Psoas muscle (tissue), 8 donors: ENCODE measurements at places on chromosomes 4 and X.

DNA sequence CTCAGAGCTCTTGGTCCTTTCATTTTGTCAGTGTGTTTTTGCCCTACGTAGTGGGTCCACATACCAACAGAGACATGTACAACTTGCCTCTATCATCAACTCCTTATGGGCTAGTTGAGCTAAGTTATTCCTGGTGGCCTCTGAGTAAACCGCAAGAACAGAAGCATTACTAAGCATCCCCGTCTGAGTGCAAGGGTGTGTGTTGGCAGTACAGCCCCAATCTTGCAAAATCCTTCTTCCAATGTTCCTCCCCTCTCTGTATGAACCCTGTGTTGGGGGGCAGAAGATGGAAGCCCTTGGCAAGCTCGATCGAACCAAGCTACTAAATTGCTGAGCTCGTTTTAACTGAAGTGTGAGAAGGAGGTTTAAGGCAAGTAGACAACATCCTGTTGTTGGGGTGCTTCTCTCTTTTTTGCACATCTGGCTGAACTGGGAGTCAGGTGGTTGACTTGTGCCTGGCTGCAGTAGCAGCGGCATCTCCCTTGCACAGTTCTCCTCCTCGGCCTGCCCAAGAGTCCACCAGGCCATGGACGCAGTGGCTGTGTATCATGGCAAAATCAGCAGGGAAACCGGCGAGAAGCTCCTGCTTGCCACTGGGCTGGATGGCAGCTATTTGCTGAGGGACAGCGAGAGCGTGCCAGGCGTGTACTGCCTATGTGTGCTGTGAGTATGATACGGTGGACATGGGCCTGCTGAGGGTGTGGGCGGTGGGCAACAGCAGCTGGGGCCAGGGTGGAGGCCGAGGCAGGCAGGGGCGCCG is at the start of gene SH2D1A:
Gene SH2D1A (plus strand): TSS at position 447 of the 760 bp plus-strand sequence. CDS start 80 bp downstream, at position 527.
- DNase-seq, result no peak

- no peak for DNase-seq
These were observed 187.4 kb upstream of the RPS6KA3 start for GRCh38 chrX:20454117-20454516.

DNA sequence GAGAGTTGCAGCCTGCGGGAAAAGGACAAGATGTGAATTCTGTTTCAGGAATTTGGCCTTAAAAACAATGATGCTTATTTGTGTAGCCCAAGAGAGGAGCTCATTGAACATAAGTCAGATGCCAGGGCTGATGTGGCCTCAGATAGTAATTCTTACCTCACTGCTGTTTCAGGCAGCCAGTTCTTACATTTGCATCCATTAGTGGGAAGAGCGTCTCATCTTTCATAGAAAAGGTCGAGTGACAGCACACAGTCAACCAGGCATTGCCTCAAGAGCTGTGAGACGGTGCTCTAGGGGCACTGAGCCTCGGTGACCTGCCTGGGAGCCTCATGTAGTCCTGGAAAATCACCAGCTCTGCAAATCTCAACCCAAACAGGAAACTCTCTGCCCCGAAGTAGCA is 174.9 kb upstream of the FRG1 start:
- DNase-seq, result no peak

GRCh38 chr4:2288051-2288541 is 26.2 kb upstream of the MXD4 start:
- peak; percentile 9 for DNase-seq

- no peak for DNase-seq
These were observed 115.9 kb downstream of the RAB28 start for GRCh38 chr4:13368217-13368616.

DNA sequence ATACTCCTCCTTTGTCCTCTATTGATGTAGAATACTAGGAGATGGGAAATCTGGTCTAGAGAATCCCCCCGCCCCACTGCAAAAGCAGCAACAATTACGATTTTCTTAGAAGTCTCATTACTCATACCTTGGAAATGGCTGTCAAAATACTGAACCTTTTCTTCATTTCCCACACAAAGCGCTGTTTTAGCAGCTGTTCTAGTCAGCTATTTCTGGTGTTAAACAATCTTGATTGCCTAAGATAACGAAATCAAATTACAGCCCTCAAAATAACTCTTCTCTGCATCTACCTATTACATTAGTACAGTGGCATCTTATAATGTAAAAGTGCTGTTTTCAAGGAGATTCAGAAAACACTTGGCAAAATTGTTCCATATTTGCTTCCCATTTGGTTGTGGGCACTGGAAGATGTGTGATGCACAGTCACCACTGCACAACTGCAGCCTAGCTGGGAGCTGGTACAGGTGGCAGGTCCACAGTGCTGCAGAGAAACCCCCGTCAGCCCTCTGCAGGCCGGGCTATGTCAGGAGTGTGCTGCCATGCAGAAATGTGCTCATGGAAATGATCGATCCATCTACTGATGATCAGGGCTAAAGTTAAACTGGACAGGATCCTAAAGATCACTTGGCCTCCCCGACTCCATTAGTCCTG is 50.4 kb downstream of the TBC1D9 start:
- DNase-seq, result no peak

- DNase-seq, result no peak
These were observed 30.2 kb upstream of the FAM9C start for GRCh38 chrX:13074297-13075262.

- no peak for DNase-seq
These were observed 62.9 kb upstream of the PGRMC2 start for GRCh38 chr4:128350449-128351045.

GRCh38 chr4:139658586-139659382 is 6.8 kb upstream of the MGST2 start:
- no peak for DNase-seq

GRCh38 chrX:103877571-103877970 is 45.5 kb upstream of the RAB9B start:
- DNase-seq, result no peak

- no peak for DNase-seq
These were observed 148.5 kb downstream of the NAA11 start for GRCh38 chr4:79177388-79177787.
